ENCODE measurements at places on chromosomes 12 and 14. TPM values are rescaled to one million over a fixed set of nuclear protein-coding genes. Genes with fewer than 3 reads are reported as not detected.
A peak's percentile ranks its signal among the peaks of the same experiment; 100 is the strongest.

DNA sequence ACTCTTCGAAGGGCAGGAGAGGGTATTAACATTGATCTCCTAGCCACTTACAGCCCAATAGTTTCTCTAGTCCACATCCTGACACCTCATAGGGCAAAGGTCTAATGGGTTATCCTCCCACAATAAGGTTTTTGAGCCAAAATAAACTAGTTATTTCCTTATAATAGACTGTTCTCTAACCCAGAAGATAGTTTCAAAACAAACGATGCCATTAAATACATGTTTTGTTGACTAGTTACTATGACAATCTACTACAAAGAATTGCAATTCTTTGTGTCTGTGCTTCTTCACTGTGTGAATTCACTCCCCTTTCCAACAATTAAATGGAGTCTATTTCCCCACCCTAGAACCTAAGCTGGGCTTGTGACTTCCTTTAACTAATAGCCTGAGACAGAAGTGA is 6.4 kb upstream of the ACTR10 start:
- H3K36me3 ChIP-seq, result no peaks in the 10 kb centered on the region
- H3K4me3 ChIP-seq, result no peak overlapping the region
- DNase-seq, result no peak
- H3K27me3 ChIP-seq, result peaks cover 20% of the 10 kb centered on the region
- no peaks in the 10 kb centered on the region for H3K4me1 ChIP-seq

Gene GLIPR1
- total RNA-seq, result 29.6 TPM

GRCh38 chr12:84701041-84701440 is 211.6 kb downstream of the SLC6A15 start:
- H3K4me3 ChIP-seq, result no peak overlapping the region
- peaks cover 6% of the 10 kb centered on the region for H3K4me1 ChIP-seq
- H3K27ac ChIP-seq, result no peak overlapping the region

Gene FGF23
- not detected for total RNA-seq

Gene SYNE3
- total RNA-seq, result 9.5 TPM

GRCh38 chr14:25953532-25954139 is 644.2 kb downstream of the NOVA1 start:
- H3K27ac ChIP-seq, result no peak overlapping the region
- no peaks in the 10 kb centered on the region for H3K36me3 ChIP-seq
- no peaks in the 10 kb centered on the region for H3K4me1 ChIP-seq
- peak; percentile 7 for DNase-seq

Gene AICDA
- not detected for total RNA-seq

GRCh38 chr12:24945039-24945438 is 3.9 kb downstream of the BCAT1 start:
- H3K27me3 ChIP-seq, result no peaks in the 10 kb centered on the region
- no peak overlapping the region for H3K4me3 ChIP-seq
- no peak for DNase-seq
- H3K4me1 ChIP-seq, result peaks cover 7% of the 10 kb centered on the region
- H3K27ac ChIP-seq, result no peak overlapping the region

- no peaks in the 10 kb centered on the region for H3K27me3 ChIP-seq
- H3K36me3 ChIP-seq, result peaks cover 7% of the 10 kb centered on the region
- H3K27ac ChIP-seq, result no peak overlapping the region
- H3K4me3 ChIP-seq, result no peak overlapping the region
- peaks cover 17% of the 10 kb centered on the region for H3K4me1 ChIP-seq
These were observed 200.2 kb downstream of the TSPAN9 start for GRCh38 chr12:3277306-3277943.

Gene COA8
- 70.8 TPM for total RNA-seq

Gene COL2A1
- total RNA-seq, result not detected

GRCh38 chr12:19402743-19403431 is 36.4 kb upstream of the AEBP2 start:
- no peaks in the 10 kb centered on the region for H3K27me3 ChIP-seq
- no peak overlapping the region for H3K27ac ChIP-seq
- H3K36me3 ChIP-seq, result peaks cover under 1% of the 10 kb centered on the region
- no peak overlapping the region for H3K4me3 ChIP-seq
- DNase-seq, result peak; percentile 45

DNA sequence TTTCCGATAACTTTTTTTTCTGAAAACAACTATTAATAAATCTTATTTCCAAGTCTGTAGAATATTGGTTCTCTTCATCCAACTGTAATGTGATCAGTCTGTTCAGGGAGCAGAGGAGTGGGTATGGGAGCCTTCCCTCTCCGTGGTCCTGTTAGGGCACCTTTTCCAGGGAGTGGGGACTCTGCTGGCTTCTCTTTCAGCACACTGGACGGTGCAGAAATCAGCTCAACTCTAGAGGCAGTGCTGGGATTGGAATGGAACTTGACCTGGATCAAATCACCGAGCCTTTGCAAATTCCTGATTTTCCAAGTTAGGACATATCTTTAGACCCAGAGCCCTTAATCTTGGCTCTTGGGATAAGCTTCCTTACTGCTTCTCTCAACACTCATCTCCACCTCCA is 630.4 kb downstream of the DIO2 start:
- no peaks in the 10 kb centered on the region for H3K27me3 ChIP-seq
- no peak overlapping the region for H3K4me3 ChIP-seq
- no peak for DNase-seq
- no peaks in the 10 kb centered on the region for H3K36me3 ChIP-seq
- peaks cover 12% of the 10 kb centered on the region for H3K4me1 ChIP-seq

DNA sequence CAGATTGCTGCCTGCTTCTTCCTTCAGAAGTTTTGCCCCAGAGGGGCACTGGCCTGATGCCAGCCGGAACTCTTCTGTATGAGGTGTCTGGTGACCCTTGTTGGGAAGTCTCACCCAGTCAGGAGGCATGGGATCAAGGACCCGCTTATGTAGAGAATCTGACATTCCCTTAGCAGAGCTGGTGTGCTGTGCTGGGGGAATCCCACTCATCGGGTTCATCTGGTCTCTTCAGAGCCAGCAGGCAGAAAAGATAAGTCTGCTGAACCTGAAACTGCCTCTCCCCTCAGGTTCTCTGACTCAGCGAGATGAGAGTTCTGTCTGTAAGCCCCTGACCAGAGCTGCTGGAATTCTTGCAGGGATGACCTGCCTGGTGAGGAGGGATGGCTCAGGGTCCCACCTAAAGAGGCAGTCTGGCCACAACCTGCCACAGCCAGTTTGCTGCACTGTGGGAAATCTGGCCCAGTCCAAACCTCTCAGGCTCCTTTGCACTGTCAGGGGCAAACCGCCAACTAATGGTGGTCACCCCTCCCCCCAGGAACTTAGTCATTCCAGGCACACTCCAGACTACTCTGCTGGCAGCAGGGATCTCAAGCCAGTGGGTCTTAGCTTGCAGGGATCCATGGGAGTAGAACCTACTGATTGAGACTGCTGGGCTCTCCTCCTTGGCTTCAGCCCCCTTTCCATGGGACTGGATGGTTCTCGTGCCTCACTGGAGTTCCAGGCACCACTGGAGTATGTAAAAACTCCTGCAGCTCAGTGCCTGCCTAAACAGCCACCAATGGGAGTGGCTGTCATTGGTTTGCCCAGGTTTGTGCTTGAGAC is 4.1 kb downstream of the CLEC2D start:
- H3K4me3 ChIP-seq, result no peak overlapping the region
- DNase-seq, result peak; percentile 94
- no peaks in the 10 kb centered on the region for H3K27me3 ChIP-seq
- H3K4me1 ChIP-seq, result peaks cover 19% of the 10 kb centered on the region

- no peak overlapping the region for H3K27ac ChIP-seq
- H3K27me3 ChIP-seq, result no peaks in the 10 kb centered on the region
- H3K4me3 ChIP-seq, result no peak overlapping the region
- no peaks in the 10 kb centered on the region for H3K36me3 ChIP-seq
These were observed 875.2 kb downstream of the FLRT2 start for GRCh38 chr14:86404989-86405649.

Gene TMCC3
- 7.0 TPM for total RNA-seq

GRCh38 chr12:91874086-91874865 is 271.4 kb downstream of the BTG1 start:
- H3K27ac ChIP-seq, result no peak overlapping the region
- no peaks in the 10 kb centered on the region for H3K4me1 ChIP-seq

- no peaks in the 10 kb centered on the region for H3K36me3 ChIP-seq
- peak overlapping the region; percentile 62 for H3K4me3 ChIP-seq
- no peaks in the 10 kb centered on the region for H3K27me3 ChIP-seq
- H3K27ac ChIP-seq, result peak overlapping the region; percentile 93
These were observed 24.3 kb upstream of the RCOR1 start for GRCh38 chr14:102568115-102568614.

- H3K36me3 ChIP-seq, result no peaks in the 10 kb centered on the region
- H3K4me1 ChIP-seq, result peaks cover 12% of the 10 kb centered on the region
- no peaks in the 10 kb centered on the region for H3K27me3 ChIP-seq
- DNase-seq, result peak; percentile 5
These were observed 31.6 kb upstream of the MYBPC1 start for GRCh38 chr12:101563212-101563611.

- H3K36me3 ChIP-seq, result no peaks in the 10 kb centered on the region
- no peaks in the 10 kb centered on the region for H3K4me1 ChIP-seq
- no peak for DNase-seq
- H3K27ac ChIP-seq, result no peak overlapping the region
These were observed 130.0 kb downstream of the SLC15A4 start for GRCh38 chr12:128693771-128694170.

DNA sequence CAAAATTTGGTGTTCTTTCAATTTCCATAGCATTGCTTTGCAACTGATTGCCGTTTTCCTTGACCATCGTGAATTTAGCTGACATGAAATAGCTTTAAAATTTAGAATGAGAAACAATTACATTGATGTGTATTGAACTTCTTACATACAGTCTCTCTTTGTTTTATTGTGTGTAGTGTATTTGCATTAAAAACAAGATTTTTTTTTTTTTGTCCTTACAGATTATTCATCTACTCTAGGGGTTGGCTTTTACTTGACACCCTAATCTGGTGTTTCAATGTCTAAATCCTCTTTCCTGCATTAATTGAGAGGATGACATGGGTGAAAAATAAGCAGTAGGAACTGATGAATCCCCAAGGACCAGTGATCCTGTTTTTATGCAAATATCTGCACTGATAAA is 20.6 kb downstream of the LIN52 start:
- H3K4me3 ChIP-seq, result no peak overlapping the region
- H3K4me1 ChIP-seq, result no peaks in the 10 kb centered on the region
- no peaks in the 10 kb centered on the region for H3K27me3 ChIP-seq

GRCh38 chr12:1797011-1797901 is 23.1 kb upstream of the LRTM2 start:
- no peaks in the 10 kb centered on the region for H3K27me3 ChIP-seq
- H3K4me3 ChIP-seq, result peak overlapping the region; percentile 47
- no peak overlapping the region for H3K27ac ChIP-seq
- no peak for DNase-seq

GRCh38 chr12:2498964-2499500 is 295.7 kb upstream of the FKBP4 start:
- no peak overlapping the region for H3K27ac ChIP-seq
- no peaks in the 10 kb centered on the region for H3K4me1 ChIP-seq
- no peak for DNase-seq
- peaks cover 7% of the 10 kb centered on the region for H3K36me3 ChIP-seq
- no peak overlapping the region for H3K4me3 ChIP-seq

Gene TMEM179
- not detected for total RNA-seq

GRCh38 chr12:49451468-49452259 is 84.4 kb downstream of the SPATS2 start:
- DNase-seq, result no peak
- no peak overlapping the region for H3K27ac ChIP-seq
- H3K27me3 ChIP-seq, result no peaks in the 10 kb centered on the region
- H3K4me1 ChIP-seq, result no peaks in the 10 kb centered on the region

DNA sequence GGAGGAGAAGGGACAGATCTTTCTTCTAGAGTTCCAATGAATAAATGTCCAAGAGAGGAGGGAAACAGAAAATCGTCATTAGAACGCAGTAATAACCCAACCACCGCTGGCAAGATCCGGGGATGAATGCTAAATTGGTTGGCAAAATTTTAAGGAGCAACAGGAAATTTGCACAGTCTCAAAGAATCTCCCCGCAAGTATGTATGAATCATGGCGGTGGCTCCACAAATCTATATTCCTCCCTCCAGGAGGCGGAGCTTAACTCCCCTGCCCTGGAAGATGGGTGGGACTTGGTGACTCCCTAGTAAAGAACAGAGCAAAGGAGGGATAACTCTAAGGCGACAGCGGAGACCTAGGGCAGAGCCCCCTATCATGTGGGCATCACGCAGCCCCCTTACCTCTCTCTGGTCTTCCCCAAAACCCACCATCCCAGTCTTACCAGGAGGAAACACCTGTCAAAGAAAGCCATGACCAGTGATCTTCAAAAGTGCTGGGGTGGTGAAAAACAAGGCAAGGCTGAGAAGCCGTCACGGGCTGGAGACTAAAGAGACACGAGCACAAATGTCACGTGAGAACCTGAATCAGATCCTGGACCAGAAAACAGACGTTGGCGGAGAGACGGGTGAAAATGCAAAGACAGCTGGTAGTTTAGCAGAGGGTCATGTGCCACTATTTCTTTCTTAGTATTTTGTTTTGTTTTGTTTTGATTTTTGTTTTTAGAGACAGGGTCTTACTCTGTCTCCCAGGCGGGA is 125.8 kb downstream of the NCOR2 start:
- no peaks in the 10 kb centered on the region for H3K27me3 ChIP-seq
- DNase-seq, result peak; percentile 78
- no peaks in the 10 kb centered on the region for H3K4me1 ChIP-seq
- H3K4me3 ChIP-seq, result no peak overlapping the region
- peaks cover 47% of the 10 kb centered on the region for H3K36me3 ChIP-seq
- H3K27ac ChIP-seq, result no peak overlapping the region

GRCh38 chr12:9745199-9745598 is 12.3 kb upstream of the CLECL1 start:
- no peak overlapping the region for H3K4me3 ChIP-seq
- H3K27ac ChIP-seq, result no peak overlapping the region
- DNase-seq, result no peak
- H3K36me3 ChIP-seq, result no peaks in the 10 kb centered on the region
- peaks cover 6% of the 10 kb centered on the region for H3K4me1 ChIP-seq
- H3K27me3 ChIP-seq, result no peaks in the 10 kb centered on the region

Gene A2M
- not detected for total RNA-seq

DNA sequence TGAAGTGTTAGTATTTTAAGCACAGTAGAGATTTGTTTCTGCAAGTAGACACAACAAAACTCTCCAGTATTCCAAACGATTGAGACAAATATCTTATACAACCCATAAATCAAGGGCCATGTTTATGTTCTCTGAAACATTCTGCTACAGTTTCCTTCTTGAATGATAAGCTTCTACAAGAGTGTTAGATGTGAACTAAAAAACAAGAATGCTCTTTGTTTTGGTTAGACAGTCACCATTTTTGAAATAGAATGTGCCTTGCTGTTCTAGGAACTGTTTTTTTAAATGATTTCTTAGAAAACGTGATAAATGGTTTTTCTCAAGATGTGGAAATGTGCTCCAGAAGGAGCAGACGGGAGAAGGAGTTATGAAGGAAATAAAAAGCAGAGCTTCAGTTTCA is 1656.3 kb upstream of the FLRT2 start:
- H3K27ac ChIP-seq, result no peak overlapping the region
- no peaks in the 10 kb centered on the region for H3K4me1 ChIP-seq
- DNase-seq, result no peak
- no peaks in the 10 kb centered on the region for H3K36me3 ChIP-seq
